Stimulated activated CD4-positive, alpha-beta T cell treated with anti-CD3 and anti-CD28 coated beads, Interleukin-1b, Interleukin-23, amount 100 ng/mL, for 4 hours (primary cell): ENCODE measurements at places on chromosomes 6 and 20.

GRCh38 chr20:8755340-8756118 lies 313.4 kb upstream of the PLCB4 start:
- DNase-seq = no peak

DNA sequence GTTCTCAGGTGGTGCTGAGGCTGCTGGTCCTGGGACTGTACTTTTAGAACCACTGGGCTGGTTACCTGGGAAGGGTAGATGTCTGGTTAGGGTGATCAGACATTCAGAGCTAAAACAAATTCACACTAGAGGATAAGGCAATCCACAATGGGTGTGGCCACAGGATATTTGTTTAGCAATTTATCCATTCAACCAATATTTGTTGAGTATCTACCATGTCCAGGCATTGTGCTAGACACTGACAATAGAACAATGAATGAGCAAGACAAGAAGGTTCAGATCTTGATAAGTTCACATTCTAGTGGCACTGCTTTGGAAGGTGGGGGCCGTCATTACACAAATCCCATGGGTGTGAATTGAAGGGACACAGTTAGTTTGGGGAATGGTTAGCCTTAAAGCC lies 131.7 kb downstream of the BCAS1 start:
- no peak for DNase-seq

DNA sequence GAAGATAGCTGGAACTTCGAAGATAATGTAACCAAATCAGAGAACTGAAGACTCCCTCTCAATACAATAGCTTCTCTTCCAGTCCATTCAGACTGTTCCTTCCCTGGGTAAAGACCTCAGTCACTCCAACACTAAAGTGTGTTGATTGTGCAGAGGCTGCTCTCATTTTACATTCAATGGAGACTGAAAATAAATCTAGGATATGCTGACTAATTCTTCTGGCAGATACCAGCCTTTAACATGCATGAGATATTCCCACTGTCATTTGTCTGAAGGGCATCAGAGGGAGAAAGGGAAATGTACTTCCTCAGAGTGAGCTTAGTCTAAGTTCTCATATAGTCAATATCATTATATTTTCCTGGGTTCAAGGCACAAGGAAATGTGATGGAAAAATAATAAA lies 166.4 kb upstream of the IRAK1BP1 start:
- DNase-seq = no peak

DNA sequence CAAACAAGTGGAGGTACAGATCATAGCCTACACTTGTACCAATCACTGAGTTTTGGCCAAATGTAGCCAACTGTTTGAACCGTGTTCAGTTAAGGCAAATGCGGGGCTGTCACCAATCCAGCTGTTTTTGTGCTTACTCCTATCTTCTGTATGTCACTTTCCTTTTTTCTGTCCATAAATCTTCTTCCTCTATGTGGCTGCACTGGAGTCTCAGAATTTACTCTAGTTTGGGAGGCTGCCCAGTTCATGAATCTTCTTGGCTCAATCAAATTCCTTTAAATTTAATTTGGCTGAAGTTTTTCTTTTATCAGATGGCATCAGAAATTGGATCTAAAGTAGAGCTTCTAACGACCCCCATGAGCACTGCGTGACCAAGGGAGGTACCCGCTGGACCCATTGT lies 11.7 kb upstream of the STX7 start:
- DNase-seq = no peak

GRCh38 chr20:25525867-25526266 lies 59.5 kb downstream of the NINL start:
- DNase-seq = no peak

DNA sequence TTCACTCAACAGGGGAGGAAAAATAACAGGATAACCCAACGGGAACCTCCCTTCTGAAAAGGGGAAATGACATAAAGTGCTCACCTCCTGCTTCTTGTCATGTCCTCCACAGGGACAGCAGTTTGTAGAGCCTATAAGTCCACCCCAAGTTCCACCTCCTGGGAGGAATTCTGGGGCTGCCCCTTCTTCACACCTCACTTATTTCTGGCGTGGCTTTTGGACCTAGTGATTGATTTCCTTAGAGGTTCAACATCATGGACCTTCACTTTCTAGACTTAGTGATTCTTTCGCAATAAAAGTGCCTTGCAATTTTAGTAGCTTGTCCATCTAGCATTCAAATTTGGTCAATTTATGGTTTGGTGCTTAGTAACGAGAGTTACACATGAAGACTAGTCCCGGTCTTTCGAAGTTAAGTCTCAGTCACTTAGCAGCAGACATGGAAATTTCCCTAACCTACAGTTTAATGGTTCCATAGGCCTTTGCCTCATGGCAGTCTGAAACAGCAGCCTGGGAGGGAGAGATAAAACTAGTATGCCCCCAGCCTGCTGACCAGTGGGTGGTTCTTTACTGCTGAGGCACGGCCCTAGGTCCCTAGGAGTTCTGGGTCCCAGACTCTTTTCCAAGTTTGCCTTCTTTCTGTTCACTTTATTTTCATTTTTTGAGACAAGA lies 59.2 kb upstream of the CDKAL1 start:
- no peak for DNase-seq

- no peak for DNase-seq
Measured at GRCh38 chr6:31009731-31010130, 543 bp upstream of the MUC22 start.
